ENCODE measurements at places on chromosomes 1 and 21.

DNA sequence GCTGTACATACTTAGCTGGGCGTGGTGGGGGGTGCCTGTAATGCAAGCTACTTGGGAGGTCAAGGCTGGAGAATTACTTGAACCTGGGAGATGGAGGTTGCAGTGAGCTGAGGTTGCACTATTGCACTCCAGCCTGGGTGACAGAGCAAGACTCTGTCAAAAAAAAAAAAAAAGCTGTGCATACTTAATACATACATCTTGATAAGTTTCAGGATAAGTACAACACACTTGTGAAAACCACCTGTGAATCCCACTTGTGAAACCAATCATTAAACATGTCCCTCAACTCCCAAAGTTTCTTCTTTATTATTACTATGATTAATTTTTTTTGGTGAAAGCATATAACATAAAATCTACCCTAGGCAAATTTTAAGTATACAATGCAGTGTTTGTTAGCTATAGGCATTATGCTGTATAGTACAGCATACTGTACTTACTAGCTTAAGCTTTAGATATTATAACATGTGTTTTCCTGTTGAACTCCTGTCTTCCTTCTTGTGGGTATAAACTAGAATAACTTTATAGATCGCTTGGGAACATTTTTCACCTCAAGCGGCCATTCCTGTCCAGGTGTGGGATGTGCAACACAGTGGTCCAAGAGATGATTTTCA is 41.4 kb downstream of the DISC1 start:
- no peak for DNase-seq

DNA sequence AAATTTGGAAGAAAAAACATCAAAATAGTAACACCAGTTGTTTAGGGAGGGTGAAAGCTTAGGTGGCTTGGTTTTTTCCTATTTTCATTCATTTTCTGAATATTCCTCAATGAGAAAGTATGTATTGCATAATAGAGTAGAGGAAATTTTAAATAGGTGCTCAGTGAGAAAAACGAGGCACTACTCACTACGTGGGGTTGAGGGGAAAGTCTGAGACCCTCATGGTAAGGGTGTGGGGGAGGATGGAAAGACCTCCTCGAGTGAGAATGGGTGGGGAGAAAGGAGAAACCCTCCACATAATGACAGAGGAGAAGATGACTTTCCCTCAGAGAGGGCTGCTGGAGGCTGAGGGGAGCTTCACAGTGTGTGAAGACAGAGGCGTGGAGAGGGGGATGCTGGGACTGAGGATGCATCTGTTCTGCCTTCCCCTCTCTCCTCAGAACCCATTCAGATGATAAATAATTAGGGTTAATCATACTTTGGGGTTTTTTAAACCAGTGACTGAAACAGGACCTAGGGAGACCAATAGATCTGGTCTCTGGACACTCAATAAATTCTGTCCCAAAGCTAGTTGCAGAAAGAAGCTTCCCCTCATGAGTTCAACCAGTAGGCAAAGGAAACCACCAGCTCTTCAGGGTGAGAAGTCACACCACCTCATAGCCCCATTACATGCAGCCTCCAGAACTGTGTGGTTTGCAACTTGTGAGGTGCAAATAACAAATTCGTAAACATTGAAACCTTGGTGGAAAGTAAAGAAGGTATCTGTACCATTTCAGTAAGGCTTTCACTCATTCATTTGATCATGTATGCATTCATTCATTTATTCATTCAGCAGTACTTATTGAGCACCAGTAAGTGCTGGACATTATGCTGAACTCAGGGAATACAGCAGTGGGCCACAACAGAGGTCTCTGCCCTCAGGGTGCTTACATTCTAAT is 17.1 kb downstream of the SLAMF7 start:
- no peak for DNase-seq

GRCh38 chr1:227887697-227888403 is 59.9 kb downstream of the WNT9A start:
- DNase-seq, result peak; percentile 19

- no peak for DNase-seq
These were observed 8.2 kb downstream of the EXOC8 start for GRCh38 chr1:231329483-231329882.

GRCh38 chr1:184755226-184756065 is 788 bp upstream of the EDEM3 start:
- no peak for DNase-seq

GRCh38 chr1:164559342-164560051 is 513 bp downstream of the PBX1 start:
- DNase-seq, result no peak

- no peak for DNase-seq
These were observed 517.4 kb downstream of the KIF26B start for GRCh38 chr1:245671966-245672767.

DNA sequence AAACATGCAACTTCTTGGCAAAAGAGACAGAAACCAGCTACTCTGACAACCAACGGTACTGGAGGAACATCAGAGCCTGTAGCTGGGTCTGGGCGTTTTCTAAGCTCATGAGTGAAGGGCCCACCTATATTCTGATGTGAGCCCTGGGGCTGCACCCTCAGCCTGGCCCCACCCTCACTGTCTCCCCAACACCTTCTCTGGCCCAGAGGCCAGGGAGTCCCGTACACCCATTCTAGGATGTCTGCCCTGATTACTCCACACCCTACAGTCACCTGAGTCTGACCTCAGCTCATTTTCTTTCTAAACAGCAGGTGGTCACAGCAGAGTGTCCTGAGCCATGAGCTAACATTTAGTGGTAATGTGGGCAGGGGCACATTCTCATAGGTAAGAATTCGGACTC is 439.2 kb downstream of the MATN1 start:
- DNase-seq, result no peak

GRCh38 chr1:153629971-153630370 is 1.7 kb downstream of the S100A1 start:
- no peak for DNase-seq

- DNase-seq, result no peak
These were observed 272.0 kb downstream of the FOXD2 start for GRCh38 chr1:47709872-47710231.

Measured in omental fat pad (tissue), 4 donors.